Activated T-cell treated with anti-CD3 and anti-CD28 coated beads, Interleukin-2, amount 50 U/mL, for 1 hour (primary cell): ENCODE measurements at places on chromosomes 4 and X.
A peak's percentile ranks its signal among the peaks of the same experiment; 100 is the strongest.

DNA sequence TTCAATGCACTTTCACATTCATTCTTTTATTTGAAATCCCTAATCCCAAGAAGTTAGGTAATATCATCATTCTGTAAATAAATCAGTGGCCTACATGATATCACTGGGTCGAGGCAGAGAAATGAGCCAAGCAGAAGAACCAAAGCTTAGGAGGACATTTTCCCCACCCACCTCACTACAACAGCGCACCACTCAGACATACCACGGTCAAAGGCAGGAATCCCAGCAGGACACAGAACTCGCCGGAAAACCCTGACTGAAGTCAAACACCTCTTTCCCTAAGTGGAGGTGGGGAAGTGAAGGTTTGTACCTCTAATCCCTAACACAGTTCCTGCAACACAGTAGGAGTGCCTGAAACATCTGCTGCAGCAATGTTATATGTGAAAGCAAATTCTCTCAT is 21.5 kb downstream of the RELL1 start:
- no peak for DNase-seq

DNA sequence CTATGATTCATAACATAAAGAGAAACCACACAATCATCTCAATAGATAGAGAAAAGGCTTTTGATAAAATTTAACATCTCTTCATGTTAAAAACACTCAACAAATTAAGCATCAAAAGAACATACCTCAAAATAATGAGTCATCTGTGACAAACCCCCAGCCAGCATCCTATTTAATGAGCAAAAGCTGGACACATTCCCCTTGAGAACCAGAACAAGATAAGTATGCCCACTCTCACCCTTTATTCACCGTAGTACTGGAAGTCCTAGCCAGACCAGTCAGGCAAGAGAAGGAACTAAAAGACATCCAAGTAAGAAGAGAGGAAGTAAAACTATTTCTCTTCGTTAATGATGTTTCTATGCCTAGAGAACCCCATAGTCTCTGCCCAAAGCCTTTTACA is 507.2 kb downstream of the PABPC4L start:
- DNase-seq, result no peak

- no peak for DNase-seq
These were observed 9.2 kb upstream of the BMP3 start for GRCh38 chr4:81021142-81021944.

GRCh38 chr4:77817304-77818072 is 1.7 kb downstream of the CNOT6L start:
- DNase-seq, result no peak

DNA sequence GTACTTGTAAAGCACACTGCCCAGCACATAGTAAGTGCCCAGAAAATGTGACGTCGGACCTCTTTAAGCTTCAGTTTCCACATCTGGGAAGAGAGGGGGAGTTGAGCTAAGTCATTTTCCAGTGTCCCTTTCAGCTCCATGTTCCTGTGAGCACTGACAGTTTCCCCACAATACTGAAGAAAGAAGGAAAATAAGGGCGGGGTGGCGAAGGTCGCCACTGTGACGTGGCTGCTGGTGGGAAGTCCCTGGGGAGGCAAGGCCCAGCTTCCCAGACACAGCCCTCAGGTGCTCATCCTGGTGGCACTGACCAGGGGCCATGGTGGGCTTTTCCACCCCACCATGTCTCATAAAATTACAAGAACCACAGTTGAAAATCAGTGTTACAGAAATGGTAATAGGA is 121.8 kb downstream of the PTTG2 start:
- no peak for DNase-seq

DNA sequence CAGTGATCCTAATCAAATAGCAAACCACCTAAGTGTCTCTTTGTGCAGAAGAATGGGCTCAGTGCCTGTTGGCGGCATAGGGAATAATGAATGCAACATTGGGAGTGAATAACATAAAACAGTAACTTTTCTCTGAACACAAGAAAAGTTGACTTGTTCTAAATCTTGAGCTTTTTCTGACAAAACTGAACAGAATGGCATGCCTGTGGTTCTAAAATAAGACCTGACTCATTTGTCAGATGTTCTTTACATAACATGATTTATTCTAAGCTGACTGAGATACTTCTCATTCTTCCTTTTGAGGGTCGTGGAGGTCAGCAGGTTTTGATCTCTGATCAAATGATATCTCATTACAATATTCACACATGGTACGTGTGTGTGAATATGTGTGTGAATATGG is 165.4 kb upstream of the WDR1 start:
- no peak for DNase-seq

- peak; percentile 20 for DNase-seq
These were observed 189.8 kb upstream of the AFF2 start for GRCh38 chrX:148310426-148311165.

DNA sequence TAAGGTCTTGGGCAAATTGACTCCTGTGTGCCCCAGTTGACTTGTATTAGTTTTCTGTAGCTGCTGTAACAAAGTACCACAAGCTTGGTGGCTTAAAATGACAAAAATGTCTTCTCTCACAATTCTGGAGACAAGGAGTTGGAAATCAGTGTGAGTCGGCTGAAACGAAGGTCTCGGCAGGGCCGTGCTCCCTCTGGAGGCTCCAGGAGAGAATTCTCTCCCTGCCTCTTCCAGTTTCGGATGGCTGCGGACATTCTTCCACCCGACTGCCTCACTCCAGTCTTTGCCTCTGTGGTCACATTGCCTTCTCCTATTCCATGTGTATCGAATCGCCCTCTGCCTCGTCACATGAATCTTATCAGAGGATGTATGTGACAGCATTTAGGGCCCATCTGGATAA is 66.0 kb upstream of the PHOX2B start:
- DNase-seq, result no peak

DNA sequence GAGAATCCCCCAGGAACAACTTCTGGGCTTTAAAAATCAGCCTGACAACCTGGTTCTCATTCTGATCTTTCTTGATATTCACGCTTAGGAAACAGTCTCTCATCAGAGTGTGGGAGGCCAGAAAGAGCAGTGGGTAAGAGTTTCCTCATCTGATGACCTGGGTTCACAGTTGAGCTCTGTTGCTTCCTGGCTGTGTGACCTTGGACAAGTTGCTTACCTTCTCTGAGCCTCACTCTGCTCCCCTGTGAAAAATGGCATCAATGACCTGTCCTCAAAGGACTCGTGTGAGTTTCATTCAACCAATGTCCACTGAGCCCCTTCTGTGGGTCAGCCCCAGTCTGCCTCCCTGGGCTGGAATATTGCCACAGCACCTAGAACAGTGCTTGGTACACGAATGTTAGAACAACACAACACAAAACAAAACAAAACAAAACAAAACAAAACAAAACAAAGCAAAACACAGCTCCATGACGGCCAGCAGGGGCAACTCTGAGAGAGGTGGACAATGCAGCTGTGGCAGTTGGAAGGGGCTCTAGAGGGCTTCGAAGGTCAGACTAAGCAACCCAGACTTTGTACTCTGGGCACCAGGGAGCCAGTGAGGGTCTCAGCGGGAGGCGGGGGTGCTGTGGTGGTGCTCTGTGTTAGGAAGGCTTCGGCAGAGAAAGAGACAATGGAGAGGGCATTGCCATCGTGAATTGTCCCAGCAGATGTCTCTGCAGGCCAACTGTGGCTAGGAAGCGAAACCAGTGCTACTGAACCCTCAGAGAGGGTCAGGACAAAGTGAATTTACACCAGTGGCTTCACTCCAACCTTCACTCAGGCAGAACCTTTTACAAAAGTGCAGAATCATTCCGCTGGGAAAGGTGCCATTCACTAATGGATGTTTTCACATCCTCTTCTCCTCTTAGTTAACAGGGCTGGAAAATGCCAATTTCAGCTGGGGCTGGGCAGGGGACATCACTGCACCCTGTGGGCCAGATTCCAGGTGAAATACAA is 14.3 kb upstream of the C4orf50 start:
- no peak for DNase-seq

GRCh38 chr4:61752617-61753016 is 552.5 kb downstream of the ADGRL3 start:
- no peak for DNase-seq

- no peak for DNase-seq
These were observed 10.3 kb upstream of the PLCXD1 start for GRCh38 chrX:270848-271367.

- DNase-seq, result no peak
These were observed 592.4 kb downstream of the ACTRT1 start for GRCh38 chrX:127459790-127460189.

DNA sequence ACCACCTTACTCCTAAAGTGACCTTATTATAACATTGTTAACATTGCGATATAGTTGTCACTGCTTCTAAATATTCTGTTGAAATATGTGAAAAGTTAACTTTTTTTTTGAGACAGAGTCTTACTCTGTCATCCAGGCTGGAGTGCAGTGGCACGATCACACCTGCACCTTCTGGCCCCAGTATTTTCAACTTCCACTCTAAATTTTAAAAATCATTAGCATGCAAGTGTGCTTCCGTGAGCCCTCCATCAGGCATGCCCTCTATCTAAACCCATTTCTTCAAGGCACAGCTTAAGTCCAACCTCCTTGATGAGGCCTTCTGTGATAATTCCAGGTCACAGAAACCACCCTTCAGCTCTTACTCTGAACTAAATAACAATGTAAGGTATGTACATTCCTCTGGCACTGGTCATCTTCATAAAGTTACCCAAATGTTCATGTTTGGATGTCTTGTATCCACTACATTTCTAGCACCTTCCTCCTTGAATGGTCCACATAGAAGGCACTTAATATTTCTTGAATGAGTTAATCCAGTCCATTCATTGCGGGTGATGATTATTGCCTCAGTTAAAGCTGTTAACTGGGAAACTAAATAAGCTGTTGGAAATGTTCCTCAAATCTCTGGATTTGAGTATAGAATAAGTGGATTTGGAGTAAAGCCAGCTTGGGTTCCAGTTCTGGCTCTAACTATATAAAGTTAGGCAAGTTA is 38.6 kb upstream of the TMEM131L start:
- no peak for DNase-seq

DNA sequence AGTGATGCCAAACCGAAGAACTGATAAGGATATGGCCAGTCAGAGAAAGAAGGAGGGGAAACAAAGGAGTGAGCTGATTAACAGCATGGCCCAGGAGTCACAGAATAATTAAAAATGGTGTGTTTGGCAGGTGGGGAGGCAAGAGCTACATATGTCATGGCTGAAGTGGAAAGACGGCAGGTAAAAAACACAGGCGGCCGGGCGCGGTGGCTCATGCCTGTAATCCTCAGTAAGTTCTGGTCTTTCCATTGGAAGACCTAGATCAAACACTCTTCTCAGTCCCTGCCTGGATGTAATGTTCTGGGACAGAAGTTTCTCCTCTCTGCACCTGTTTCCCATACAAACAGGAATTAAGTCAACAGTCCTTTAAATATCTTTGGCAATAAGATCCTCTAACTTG is 503.9 kb downstream of the STIM2 start:
- no peak for DNase-seq

GRCh38 chrX:25810202-25810601 is 327.9 kb upstream of the MAGEB18 start:
- no peak for DNase-seq

GRCh38 chr4:106291678-106292077 is 24.3 kb downstream of the TBCK start:
- DNase-seq, result no peak

GRCh38 chrX:150692296-150692695 is 900 bp upstream of the MTMR1 start:
- DNase-seq, result peak; percentile 25

- no peak for DNase-seq
These were observed 102.5 kb downstream of the POLA1 start for GRCh38 chrX:24796204-24796603.

- DNase-seq, result no peak
These were observed 69.4 kb downstream of the STX18 start for GRCh38 chr4:4472344-4472958.
